Pancreas (tissue), 10 donors: ENCODE measurements at places on chromosomes 5 and 9. TPM values are rescaled to one million over a fixed set of nuclear protein-coding genes. Genes with fewer than 3 reads are reported as not detected.

Gene NR5A1
- not detected for polyA plus RNA-seq

Gene CDKN2A
- 2.1 TPM for polyA plus RNA-seq

Gene DPH7
- 174 TPM for polyA plus RNA-seq

Gene PRRX2
- 1.2 TPM for polyA plus RNA-seq

- peak; percentile 86 for DNase-seq
Observed at GRCh38 chr5:61301341-61302199, 30.5 kb upstream of the ZSWIM6 start.

- no peak for DNase-seq
Observed at GRCh38 chr9:127091526-127091925, 30.9 kb downstream of the ANGPTL2 start.

GRCh38 chr9:93950619-93951601 is 4.2 kb downstream of the BARX1 start:
- peak; percentile 56 for DNase-seq

- peak; percentile 79 for DNase-seq
Observed at GRCh38 chr5:140219068-140219991, 44.3 kb downstream of the CYSTM1 start.

DNA sequence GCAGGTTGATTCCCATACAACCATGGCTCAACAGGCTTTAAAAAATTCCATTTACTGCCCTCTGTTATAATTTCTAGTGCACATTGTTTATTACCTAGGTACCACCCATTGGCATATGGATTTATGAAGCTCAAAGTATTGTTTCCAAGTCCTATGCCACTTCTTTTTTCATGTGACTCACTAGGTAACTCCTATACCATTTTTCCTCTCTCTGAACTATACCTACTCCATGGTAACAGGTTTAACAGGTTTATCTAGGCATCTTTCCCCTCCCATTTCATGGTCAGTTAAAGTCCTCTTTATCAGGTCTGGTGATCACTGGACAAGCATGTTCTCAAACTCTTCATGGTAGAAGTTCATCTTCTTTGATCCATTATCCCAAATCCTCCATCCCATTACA is 49.6 kb upstream of the ABCA1 start:
- no peak for DNase-seq

- no peak for DNase-seq
Observed at GRCh38 chr9:18114559-18115475, 359.1 kb upstream of the ADAMTSL1 start.

- peak; percentile 80 for DNase-seq
Observed at GRCh38 chr9:114155263-114155994, at the start of gene COL27A1. TSS of gene COL27A1 (plus strand) at chr9:114155537. CDS start at chr9:114155951, 414 bp downstream.

DNA sequence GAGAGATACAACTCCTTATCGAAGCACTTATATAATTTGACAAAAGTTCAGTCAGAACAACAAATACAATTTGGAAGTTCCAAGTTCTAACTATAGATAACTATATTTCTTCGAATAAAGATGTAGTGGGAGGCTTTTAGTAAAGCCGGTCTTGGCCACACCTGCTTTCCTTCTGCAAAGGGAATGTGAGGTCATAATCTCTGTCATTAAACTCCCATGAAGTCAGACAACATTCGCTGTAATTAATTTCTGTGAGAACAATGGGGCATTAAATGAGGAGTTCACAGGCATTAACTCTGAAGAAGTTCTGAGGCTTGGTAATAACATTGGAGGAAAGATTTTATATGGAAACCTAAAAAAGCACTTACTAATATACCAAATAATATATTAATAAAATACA is 67.5 kb downstream of the MCTP1 start:
- no peak for DNase-seq

DNA sequence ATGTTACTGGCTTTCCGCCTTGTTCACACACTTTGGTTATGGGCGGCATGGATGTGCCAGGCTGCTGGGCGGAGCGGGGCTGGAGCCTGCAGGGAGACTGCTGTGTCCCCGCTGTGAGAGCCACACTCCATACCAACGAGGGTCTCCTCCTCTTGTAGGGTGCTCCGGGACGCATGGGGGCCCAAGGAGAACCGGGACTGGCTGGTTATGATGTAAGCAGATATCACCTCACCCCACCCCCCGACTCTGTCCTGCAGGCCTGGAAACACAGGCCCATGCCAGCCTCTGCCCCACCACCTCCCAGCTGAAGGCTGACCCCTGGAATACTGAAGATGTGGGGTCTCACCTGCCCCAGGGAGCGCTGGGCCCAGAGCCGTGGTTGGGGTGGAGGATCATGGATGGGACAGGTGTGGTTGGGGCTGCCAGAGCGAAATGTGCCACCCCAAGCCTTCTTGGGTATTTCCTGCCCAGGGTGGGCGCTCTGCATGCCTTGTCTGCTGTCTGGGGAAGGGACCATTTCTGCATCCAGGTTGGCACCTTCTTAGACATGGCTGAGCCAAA is 39.3 kb upstream of the ORM1 start:
- DNase-seq = peak; percentile 46

DNA sequence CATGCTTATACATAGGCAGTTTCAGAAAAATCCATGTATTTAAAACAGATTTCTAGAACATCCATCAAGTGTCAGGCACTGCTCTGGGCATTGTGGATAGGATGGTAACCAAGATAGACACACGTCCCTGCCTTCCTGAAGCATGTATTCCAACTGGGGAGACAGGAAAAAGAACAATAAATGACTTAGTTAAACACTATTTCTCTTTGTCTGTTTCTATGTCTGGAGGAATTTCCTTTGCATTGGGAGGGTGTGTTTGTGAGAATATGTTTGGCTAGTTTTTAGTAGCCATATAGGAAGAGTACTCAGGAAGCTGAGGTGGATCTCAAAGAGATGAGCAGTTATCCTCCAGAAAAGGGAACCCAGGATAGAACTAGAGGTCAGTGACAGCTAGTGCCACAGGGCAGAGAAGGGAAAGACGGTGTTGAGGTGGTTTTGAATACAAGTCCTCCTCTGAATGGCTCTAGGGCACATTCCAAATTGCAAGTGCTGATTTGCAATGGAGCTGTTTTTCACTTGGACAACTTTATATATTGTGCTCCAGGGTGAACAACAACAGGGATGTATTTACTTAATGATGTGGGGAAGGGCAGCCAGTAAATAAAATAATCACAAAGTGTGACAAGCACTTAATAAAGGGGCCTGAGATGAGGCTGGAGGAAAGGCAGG is 144.7 kb upstream of the SHB start:
- DNase-seq = no peak

DNA sequence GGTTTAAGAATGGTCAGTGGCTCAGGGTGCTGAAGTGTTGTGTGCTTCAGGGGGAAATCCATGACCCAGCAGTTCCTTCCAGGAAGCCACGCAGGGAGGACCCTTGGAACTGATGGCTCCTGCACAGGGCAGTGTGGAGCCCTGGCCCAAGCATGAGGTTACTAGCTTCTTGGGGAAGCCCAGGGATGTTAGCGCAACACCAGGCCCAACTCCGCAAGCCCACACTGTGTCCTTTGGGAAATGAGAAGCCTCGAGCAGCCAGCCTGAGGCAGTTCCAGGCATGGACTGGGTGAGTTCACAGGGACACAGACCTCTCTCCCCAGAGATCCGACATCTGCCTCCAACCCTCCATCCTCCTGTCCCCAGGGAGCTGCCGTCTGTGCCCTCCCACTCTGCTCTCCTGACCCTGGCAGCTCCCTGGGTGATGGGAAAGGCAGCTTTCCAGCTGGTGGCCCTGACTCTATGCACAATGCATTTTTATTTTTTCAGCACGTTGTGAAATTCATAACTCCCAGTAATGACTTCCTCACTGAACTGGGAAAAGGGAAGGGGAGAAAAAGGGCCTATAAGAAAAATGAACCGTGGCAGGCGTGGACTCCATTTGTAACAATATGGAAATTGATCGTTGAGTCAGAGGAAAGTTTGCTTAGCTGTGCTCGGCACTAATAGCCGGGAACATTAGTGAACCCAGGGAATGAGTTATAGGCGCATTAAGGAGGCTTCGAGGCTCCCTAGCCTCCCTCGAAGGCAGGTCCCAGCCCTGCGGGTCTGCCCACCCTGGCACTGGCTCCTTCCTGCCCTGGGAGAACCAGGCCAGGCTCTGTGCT is 34.1 kb downstream of the LMX1B start:
- no peak for DNase-seq

DNA sequence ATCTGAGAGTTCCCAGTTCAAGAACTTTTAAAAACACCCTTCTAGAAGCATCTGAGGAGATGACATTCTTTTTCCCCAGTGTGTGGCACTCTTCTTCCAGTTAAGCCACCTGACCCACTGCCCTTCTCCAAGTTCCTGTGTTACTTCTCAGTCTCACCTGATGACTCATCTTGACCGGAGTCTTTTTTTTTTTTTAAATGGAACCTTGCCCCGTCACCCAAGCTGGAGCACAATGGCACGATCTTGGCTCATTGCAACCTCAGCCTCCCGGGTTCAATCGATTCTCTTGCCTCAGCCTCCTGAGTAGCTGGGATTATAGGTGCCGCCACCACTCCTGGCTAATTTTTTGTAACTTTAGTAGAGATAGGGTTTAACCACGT is 224.1 kb upstream of the DAB2 start:
- DNase-seq = peak; percentile 28

DNA sequence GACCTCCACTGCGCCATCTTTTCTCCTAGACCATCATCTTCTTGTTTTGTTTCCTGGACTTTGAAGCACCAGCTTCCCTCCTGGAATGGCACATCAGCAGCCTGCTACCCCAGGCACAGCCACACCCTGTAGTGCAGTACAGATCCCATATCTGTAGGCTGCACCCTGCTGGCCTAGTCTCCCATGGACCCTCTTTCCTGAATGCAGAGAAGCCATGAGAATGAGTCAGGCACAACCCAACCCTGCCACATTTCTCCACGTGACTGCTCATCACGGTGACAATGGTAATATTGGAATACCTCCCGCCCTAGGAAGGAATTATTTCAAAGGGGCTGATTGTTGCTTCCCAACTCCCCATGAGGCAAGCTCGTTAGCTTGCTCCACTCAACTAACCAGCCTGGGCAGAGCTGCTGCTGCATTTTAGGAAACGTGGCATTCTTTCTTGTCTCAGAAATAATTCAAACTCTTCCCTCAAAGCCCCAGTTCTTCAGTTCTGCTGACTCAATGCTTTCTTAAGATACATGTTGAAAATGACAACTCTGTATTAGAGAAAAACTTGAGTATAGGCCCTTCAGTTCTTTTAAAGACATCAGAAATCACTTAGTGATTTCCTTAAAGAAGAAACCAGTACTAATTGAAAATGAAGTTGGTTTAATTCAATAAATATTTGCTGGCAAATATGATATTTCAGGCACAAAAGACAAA is 328.1 kb downstream of the MLLT3 start:
- DNase-seq = no peak

- DNase-seq = no peak
Observed at GRCh38 chr9:75869236-75869635, 21.2 kb upstream of the PCSK5 start.

DNA sequence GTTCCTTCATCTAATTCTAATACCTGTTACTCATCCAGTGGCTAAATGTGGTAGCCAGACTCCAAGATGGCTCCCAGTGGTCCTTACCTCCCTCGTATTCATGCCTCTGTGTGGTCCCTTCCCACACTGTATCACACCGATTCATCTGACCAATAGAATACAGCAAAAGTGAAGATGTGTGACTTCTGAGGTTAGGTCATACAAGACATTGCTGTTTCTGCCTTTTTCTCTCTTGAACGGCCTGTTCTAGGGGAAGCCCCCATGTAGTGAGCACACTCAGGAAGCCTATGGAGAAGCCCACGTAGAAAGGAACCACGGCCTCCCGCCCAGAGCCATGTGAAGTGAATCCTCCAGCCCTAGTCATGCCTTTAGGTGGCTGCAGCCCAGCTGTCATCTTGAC is 9.4 kb upstream of the C5 start:
- no peak for DNase-seq

DNA sequence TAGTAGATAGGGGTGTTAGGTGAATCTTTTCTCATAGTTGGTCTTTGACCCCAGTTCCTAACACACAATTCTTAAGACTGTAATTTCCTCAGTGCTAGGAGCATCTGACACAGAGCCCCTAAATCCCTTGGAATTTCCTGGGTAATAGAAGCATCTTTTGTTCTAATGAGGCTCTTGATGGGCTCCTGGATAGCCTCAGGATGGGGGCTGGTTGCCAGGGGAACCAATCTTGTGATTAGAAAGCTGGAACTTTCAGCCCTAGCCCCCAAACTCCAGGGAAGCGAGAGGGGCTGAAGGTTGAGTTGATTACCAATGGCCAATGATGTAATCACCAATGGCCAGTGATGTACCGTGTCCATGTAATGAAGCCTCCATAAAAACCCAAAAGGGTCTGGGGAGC is 44.5 kb downstream of the CCDC125 start:
- DNase-seq = no peak

GRCh38 chr5:131536211-131536826 is 98.7 kb downstream of the RAPGEF6 start:
- no peak for DNase-seq

DNA sequence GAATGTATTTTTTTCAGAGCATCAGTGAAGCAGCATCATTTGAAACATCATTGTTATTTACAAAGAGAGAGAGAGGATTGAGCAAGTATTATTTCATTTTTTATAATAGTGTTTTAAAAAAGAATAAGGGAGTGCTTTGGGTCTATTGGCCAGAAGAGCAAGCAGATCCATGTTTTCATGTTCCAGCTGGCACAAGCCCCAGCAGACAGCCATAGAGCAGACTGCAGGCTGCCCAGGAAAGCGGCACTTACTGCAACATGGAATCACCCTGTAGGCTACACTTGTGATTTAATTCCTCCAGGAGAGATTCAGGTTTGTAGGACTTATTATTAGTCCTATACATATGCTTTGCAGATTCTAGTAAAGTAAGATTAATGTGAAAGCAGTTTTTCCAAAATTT is 407.0 kb upstream of the GRAMD2B start:
- DNase-seq = no peak

DNA sequence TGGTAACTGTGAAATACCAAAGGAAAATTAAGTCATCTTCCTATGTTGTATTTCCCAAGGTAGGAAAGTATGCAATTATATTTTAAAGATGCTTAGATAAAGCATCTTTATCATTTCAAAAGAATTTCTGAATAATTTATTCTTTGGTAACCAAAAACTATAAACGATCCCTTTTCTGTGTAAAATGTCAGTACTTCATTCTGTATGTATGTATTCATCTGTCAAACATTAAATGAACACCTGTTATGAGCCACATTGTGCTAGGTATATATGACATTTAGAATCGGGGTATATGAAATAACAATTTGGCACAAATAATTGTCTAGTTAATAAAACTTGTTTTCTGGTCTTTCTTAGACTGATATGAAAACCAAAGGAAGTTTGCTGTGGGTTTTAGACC is 89.4 kb upstream of the DHFR start:
- no peak for DNase-seq

GRCh38 chr5:139745800-139746690 is 49.6 kb upstream of the PSD2 start:
- peak; percentile 50 for DNase-seq
